ENCODE measurements at places on chromosomes 2 and 18.

GRCh38 chr2:144518748-144519596, 947 bp downstream of the ZEB2 start:
- DNase-seq = peak; percentile 32

DNA sequence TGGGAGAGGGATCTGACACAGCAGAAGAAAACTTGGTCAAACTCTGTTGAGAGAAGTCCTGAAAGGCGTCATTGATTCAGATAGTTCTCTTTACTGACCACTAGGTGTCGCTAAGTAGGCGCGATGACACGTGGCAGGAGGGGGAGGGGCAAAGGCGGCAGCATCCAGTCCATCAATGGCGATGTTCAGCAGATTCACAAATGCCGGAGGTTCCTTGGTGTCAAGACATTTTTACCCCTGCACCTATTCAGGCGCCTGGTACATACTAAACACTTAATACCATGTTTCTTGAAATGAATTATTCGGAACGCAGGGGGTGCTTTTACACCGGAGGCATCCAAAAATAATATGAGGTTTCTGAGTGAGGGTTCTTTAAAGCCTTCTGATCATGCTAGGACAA, 3.0 kb upstream of the PLEK start:
- peak; percentile 87 for DNase-seq

GRCh38 chr18:61901323-61901986, 8.6 kb upstream of the RNF152 start:
- peak; percentile 61 for DNase-seq

DNA sequence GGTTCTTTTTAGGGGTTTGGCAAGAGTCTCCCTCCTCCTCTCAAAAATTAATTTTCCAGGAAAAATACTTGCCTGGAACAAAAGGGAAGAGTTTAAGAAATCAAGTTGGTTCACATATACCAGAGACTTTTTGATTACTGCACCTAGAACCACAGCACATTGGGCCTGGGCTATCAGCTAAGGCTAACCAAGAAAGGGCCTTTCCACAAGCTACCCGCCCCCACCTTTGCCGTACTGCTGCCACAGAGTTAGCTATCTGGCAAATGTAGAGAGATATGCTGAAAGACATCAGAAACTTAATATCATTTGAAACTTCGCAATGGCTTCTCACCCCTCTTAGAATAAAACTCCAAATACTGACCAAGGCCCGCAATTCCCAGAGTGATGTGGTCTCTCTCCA, 76.9 kb downstream of the AAK1 start:
- DNase-seq = no peak

DNA sequence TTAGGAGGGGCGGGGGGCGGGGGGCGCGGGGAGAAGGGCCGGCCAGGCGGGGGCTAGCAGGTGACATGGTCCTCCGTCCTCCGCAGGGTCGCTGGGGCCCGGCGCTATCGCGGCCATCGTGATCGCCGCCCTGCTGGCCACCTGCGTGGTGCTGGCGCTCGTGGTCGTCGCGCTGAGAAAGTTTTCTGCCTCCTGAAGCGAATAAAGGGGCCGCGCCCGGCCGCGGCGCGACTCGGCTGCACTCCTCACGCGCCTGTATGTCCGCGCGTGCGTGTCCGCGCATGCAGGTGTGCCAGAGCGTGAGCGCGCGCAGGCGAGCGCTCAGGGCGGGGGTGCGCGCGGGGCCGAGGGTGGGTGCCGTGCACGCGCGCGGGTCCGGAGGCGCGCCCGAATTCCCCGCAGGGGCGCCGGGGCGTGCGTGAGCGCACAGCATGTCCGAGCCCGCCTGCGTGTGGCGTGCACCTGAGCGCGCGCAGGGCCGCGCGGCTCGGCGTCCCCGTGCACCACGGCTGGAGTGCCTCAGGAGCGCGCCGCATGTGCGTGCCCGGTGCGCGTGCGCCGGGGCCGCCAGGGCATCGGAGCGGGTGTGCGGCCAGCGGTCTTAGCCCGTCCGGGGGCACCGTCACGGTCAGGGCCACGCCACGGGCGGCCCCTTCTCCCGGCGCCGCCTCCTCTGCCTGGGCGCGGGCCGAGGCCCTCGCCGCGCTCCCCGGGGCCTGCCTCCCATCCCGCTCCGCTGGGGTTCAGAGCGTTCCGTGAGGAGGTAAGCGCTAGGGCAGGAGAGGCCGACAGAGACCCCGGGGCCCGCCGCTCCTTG, 6.3 kb downstream of the SNORC start:
- peak; percentile 14 for DNase-seq

- DNase-seq = no peak
Measured at GRCh38 chr2:160751021-160751420, 257.4 kb upstream of the RBMS1 start.

DNA sequence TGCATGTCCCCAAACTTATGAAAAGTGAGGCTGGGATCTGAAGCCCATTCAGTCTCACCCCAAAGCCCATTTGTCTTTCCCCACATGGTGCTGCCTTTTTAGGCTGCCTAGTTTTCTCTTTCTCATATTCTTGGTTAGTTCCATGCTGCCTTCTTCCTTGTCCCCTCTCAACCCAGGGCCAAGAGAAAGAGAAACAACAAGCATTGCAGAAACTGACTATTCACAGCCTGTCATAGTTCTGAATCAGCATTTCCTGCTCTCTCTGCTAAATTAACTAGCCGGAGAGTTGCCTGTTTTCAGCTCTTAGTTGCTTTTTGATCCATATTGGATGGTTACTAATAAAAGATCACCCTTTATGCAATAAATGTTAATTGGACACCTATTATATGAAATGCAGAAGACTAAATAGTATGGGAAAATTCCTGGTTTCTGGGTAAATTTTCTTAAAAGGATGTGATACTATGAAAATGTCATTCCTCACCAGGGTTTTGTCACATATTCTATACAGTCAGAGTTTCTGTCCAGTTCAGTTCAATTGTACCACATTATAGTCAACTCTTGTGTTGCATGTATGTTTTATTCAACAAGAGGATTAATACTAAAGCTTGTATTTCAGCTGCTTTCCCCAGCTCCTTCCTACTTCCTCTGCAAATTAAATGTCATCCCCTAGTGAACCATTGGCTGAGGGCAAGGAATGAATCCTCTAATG, 246.5 kb downstream of the GALR1 start:
- DNase-seq = no peak

GRCh38 chr18:27632706-27633105, 447.6 kb upstream of the CHST9 start:
- no peak for DNase-seq

- DNase-seq = no peak
Measured at GRCh38 chr2:167401309-167401708, 513.0 kb downstream of the XIRP2 start.
